Brain pericyte (primary cell): ENCODE measurements at places on chromosomes 11 and 22.

DNA sequence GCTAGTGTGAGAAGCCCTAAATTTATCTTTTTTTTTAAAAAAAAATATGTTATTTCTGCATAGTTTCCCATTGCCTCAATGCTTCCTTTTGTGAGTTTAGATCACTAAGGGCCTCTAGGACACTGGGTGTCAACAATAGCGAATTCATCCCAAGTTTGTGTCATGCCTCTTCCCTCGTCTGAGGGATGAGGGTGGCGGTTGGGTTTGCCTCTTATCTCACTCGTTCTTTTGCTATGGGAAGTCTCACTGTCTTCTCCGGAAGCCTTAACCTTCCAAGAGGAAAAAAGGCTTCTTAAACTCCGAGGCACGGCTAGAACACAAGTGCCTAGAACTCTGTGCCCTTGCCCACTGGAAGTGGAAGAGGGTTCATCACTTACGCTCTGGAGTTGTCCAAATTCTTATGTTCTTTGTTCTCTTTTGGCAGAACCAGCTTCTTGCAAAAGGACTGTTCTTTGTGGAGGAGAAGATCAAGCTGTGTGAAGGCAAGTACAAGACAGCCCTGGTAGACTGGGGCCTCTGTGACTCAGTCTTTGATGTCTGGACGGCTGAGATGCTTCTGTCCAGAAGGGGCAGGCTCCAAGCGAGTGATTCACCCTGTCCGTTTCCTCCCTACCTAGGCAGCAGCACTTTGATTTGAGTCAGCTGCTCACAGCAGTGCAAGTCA is 78.5 kb downstream of the TRAF6 start:
- DNase-seq, result peak; percentile 39

- no peak for DNase-seq
Measured at GRCh38 chr11:130269326-130269943, 45.3 kb downstream of the ZBTB44 start.

DNA sequence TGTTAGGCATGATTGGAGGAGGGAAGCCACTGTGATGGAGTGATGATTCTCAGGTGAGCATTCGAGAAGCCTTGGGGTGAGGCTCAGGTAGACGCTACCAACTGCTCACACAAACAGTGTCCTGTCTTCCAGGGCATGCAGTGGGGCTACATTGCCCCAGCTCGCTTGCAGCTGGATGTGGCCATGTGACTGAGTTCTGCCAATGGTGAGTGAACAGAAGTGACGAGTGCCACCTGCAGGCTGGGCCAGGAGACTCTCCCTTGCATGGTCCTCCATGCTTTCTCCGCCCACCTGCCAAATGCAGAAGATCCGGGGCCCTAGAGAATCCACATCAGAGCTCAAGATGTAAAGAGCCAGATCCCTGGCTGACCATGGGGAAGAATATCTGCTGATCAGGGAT is 195.9 kb downstream of the BCR start:
- DNase-seq, result no peak

- no peak for DNase-seq
Measured at GRCh38 chr11:14622223-14622954, 21.2 kb upstream of the PDE3B start.

DNA sequence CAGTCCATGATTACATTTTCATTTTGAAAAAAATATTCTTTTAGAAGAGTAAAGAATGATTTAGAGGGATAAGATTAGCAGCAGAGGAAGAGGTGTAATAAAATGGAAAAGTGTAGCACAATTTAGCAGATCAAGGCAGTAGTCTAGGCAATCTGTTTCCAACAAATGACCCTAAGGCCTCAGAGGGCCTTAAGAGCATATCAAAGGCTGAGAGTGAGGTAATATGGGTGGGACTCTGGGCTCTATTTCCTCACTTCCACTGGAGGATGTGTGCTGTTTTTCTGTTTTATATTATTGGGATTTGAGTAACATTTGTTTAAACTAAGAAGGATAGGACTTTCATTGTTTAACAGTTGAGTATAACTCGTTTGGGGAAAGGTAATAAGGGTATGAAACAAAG is 28.8 kb downstream of the CCDC81 start:
- no peak for DNase-seq

DNA sequence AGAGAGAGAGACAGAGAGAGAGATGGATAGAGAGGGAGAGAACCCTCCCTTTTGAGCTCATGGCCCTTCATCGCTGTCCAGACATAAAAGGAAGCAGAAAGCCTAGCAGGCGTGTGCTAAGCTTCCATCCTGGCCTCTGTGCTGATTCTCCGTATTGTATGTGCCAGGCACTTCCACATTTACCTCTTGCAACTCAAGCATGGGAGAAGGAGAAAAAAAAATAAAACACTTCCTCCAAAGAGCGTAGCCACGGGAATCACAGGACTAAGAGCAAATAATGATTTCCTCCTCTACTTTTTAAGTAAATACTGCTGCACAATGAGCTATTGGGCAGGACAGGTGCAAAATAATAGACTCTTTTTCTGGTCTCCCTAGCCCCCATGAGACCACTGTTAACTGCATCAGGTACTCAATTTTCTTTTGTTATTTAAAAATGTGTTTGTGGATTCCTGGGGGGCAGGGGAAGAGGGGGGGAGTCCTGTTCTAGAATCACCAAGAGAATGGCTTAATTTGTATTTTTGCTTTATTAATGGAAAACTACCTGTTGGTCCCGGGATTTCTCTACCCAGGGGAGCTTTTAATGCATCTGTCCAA is 154.3 kb downstream of the NXPE2 start:
- DNase-seq, result no peak

GRCh38 chr11:57567515-57568329 is at the start of gene UBE2L6:
TSS of gene UBE2L6 (minus strand) at chr11:57567672. CDS start at chr11:57567611, 61 bp downstream.
- DNase-seq, result no peak

DNA sequence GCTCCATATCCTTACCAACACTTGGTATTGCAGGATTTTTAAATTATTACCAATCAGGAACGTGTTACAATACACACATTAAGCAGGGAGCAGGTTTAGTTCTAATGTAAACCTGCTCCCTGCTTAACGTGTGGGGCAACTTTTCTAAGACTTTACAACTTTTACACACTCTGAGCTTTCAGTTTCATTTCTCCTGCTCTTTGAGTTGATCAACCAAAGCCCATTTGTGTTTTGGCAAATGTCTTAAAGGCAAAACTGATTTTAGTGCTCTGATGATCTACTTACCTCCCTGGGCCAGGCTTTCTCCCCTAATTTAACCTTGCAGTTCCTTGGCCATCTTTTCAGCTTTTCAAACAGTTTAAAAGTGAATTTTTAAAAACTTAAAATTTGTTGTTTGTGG is 70.9 kb downstream of the ZBTB44 start:
- DNase-seq, result no peak

DNA sequence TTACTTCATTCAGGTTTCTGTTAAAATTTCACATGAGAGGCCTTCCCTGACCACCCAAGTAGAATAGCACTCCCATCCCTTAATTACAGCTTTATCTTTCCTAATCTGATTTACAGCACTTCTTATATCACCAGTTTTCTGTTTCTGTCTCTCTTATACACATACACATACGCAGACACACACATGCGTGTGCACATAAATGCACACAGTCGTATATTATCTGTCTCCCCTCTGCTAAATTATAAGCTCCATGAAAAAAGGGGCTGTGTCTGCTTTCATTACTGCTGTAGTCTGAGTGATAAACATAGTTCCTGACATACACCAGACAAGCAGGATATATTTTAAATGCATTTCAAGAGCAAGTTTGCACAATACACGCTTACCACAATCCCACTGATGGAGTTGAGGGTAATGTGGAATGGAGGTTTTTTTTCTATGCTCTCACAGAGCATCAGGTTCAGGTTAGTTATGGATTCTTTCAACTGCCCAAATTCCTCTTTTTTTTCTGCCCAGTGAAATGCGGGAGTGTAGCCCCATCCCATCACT is 13.7 kb upstream of the TOP3B start:
- DNase-seq, result no peak

DNA sequence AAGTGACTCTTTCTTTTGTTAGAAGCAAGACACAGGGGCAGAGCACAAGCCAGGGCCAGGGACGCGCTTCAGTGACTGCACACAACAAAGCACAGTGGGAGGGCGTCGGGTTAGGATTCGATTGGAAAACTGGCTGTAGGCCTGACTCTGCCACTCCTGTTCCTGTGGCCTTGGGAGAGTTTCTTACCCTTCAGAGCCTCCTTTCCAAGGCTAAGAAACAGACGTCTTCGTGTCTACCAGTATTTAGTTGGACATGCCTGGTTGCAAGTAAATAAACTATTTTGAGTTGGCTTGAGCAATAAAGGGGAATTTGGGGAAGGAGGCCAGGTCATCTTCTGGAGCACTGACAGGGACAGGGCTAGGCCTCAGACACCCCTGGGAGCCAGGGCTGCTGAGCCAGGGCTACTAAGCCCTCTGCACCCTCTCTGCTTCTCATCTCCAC is 549.1 kb downstream of the INSC start:
- DNase-seq, result no peak

- DNase-seq, result no peak
Measured at GRCh38 chr11:4140067-4140636, 45.6 kb downstream of the RRM1 start.

DNA sequence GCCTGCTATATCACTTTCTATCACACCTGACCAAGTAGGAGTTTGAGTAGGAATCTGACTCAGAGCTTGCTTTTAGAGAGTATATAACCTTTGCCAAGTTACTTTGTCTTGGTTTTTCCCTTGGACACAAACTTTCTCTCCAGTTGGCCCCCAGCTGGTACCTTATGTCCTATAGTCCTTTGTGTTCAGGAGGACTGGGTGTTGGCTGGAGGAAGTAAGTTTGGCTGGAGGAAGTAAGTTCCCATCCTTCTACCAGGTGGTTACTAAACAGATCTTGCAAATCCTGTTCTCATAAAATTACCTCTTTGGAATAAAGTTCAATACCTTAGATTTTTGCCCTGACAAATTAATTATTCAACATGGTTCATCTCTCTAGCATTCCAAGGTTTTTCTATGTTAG is 37.2 kb downstream of the SPON1 start:
- DNase-seq, result no peak

- DNase-seq, result no peak
Measured at GRCh38 chr11:12180257-12181205, 70.1 kb downstream of the MICAL2 start.

GRCh38 chr11:93526641-93527583 is 16.3 kb downstream of the SMCO4 start:
- no peak for DNase-seq

- no peak for DNase-seq
Measured at GRCh38 chr11:1699771-1700170, 2.8 kb downstream of the KRTAP5-6 start.

- DNase-seq, result no peak
Measured at GRCh38 chr11:121334973-121335710, 42.6 kb downstream of the SC5D start.
